ENCODE measurements at places on chromosomes 4 and X.

- DNase-seq, result no peak
These were observed 77.6 kb upstream of the ZNF518B start for GRCh38 chr4:10534820-10535219.

DNA sequence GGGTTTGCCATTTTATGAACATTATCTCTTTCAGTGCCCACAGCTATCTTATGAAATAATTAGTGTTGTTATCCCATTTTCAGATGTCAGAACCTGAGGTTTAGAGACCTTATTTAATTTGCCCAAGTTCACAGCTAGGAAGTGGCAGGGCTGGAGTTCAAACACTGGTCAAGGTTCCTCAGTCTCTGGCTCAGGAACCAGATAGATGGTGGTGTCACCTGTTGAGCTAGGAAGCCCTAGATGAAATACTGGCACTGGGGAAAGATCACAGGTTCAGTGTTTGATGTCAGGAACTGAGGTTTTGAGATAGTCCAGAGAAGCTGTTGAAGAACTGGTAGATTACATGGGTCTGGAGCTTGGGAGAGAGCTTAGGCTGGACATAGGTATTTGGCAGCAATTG lies 85.4 kb downstream of the REPS2 start:
- no peak for DNase-seq

GRCh38 chr4:40749717-40750460 lies at the start of gene NSUN7:
TSS of gene NSUN7 (plus strand) at chr4:40749955. CDS start at chr4:40750694, 739 bp downstream.
- DNase-seq, result peak; percentile 50

- no peak for DNase-seq
These were observed 440.0 kb upstream of the PCDH10 start for GRCh38 chr4:132709056-132709455.

DNA sequence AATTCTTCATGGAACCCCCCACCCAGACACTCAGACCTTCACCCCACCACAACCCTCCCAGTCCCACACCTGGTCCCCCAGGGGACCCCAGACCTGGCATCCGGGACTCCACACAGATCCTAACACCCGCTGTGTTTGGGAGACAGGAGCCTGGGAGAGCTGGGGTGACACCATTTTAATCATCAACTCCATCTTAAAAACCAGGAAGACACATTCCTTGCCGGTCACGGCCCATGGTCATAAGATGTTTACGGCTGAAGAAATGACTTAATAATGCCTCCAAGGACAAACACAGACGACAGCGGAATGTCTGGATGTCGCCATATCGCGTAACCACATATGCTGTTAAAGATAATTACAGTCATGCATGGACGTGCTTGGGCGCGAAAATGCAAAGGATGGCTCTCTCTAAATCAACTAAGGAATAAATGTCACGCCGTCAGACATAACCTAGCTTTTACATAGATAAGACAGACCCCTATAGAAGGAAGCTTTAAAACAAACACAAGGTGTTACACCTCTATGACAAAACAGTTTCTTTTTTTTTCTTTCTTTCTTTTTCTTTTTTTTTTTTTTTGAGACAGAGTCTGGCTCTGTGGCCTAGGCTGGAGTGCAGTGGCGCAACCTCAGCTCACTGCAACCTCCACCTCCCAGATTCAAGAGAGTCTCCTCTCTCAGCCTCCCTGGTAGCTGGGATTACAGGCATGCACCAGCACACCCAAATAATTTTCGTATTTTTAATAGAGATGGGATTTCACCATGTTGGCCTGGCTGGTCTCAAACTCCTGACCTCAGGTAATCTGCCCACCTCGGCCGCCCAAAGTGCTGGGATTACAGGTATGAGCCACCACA lies 2.1 kb upstream of the DHRSX start:
- DNase-seq, result no peak

GRCh38 chrX:131394384-131394783 lies 105.3 kb upstream of the IGSF1 start:
- no peak for DNase-seq

- DNase-seq, result no peak
These were observed 174.2 kb downstream of the BTC start for GRCh38 chr4:74619931-74620702.

DNA sequence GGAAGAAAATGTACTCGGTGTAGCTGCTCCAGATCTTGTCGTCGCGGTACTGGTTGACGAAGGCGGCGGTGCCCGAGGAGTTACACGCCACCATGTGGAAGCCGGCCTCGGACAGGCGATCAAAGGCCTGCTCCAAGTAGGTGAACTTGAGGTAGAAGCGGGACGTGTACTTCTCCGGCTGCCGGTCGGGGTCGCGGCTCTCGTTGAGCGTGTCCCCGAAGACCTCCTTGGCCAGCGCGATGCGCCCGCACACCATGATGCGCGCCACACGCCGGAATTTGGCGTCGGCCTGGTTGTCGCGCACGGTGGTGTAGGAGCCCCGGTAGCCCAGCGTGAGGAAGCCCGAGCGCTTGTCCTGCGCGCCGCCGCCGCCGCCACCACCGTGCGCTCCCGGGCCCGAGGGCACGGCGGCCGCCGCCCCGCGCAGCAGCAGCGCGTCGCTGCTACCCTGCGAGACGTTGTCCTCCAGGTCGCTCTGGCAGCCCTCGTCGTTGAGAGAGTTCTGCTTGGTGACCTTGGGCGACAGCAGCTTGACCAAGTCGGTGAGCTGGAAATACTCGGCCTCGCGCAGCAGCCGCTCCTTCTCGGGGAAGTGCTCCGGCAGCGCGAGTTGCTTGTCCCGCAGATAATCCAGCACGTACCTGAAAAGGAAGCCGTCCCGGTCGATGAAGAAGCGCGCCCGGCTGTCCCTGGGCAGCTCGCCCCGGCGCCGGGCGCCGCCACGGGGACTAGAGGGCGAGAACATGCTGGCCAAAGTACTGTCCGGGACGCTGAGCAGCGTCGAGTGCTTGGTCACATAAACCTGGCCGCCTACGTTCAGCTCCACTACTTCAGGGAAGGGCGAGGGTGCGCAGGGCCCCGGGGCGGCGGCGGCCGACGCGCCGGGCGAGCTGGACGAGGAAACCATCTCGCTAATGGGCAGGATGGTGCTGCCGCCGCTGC lies 775 bp downstream of the KCTD8 start:
- peak; percentile 5 for DNase-seq

DNA sequence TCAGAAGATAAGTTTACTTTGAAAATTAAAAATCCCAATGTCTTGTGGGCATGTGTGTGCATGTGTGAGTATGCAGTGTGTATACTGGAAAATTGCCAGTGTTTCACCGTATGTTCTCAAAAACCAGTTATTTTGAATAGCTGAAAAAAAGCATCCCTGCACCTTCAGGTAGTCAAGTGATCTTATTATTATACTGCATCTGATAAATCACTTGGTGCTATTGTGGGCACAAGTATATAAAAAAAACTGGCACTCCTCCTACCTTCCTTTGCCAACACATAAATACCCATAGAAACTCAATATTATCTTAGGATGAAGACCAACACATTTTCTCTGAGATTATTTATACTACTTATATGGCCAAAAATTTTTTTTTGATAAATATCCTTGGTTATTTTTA lies 91.5 kb upstream of the MAP9 start:
- DNase-seq, result no peak

GRCh38 chrX:19683358-19683757 lies 168.1 kb upstream of the MAP3K15 start:
- DNase-seq, result no peak

DNA sequence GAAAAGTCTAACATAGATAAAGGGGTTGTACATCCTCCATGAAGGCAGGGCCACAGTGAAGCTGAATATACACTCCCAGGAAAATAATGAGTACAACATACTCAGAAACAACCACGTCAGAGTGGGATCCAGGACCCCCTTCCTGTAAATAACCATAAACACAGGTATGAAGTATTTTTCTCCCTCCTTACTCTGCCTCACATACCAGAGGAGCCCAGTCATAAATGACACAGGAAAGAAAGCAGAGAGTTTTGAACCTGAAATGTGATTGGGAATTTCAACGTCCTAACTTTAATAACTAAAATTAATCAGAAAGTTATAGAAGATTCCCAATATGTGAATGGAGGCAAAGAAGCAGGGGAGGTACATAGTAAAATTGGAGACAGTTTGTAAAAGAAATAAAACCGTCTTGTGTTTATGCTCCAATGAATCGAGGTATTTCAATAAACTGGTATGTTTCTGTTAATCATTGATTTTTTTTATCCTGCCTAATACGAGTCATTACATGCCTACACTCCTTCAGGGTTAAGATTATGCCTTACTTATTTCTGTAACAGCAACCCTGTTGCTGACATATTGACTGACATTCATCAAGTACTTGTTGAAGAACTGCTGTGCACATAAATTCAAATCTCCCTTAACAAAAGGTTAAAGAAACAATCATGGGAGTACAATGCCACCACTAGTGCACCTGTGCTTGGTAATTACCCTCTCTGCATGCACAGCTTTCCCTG lies 431.3 kb downstream of the KCNIP4 start:
- DNase-seq, result no peak
